ENCODE measurements at places on chromosomes 12 and 14.

DNA sequence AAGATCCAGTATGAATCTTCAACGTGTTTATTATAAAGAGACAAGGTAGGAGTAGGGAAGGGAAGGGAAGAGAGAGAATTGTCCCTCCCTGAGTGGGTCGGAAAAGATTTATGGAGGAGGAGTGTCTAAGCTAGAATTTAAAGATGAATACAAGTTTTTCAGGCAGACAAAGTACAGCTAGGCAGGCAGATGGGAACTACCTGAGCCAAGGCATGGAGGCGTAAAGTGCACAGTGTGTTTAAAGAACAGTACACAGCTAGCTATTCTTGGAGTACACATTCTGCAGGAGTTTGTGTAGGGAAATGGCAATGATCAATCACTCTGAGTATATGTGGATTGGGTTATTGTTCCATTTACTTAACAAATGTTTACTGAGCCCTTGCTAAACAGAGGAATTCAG lies 20.1 kb downstream of the PLEKHG7 start:
- no peak for DNase-seq

- no peak for DNase-seq
These were observed 102.7 kb upstream of the PLEKHA5 start for GRCh38 chr12:19026614-19027488.

GRCh38 chr12:114166362-114166761 lies 200.2 kb upstream of the RBM19 start:
- DNase-seq = peak; percentile 25

DNA sequence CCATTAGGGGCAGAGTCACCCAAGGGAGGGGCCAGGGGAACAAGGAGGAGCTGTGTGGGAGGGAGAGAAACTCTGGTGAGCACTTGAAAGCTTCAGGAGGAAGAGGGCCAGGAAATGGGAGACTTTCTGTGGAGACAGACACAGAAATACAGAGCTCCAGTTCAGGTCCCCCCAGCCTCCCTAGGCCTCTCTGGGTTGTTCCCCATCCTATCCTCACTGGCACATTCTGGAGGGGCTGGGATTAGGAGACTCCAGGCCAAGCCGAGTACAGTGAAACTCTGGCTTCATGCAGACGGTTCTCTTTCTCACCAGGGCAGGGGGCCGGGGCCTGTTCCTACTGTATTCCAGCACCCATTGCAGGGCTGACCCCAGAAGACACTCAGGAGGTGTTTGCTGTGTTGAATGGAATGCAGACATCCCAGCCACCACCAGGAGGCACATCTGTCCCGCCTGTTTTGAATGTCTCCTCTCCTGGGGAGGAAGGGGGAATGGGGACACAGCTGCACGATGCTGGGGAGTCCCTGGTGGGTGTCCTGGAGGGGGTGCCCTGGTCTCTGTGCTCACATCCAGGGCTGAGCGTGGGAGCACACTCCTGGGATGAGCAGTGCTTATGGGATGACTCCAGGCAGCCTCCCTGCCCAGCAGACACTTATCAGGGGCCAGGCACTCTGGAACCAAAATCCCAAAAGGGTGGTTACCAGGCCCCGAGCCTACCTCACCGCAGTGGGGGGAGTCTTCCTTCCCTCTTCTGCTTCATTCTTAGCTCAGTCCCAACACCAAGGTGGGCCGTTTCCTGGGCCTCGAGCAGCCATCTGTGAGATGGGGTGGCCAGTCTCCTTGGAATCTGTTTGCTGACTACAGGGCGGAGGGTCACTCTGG lies 5.5 kb upstream of the KRT84 start:
- no peak for DNase-seq

- no peak for DNase-seq
These were observed 17.8 kb upstream of the TMPRSS12 start for GRCh38 chr12:50824914-50825313.

- DNase-seq = no peak
These were observed 618.6 kb downstream of the AACS start for GRCh38 chr12:125683748-125684381.

- DNase-seq = no peak
These were observed 9.3 kb downstream of the ST8SIA1 start for GRCh38 chr12:22325218-22325617.

GRCh38 chr14:52522581-52523345 lies 29.5 kb downstream of the TXNDC16 start:
- no peak for DNase-seq

- no peak for DNase-seq
These were observed 63.1 kb upstream of the CNOT2 start for GRCh38 chr12:70180130-70180529.

GRCh38 chr14:101078892-101079221 lies 175.3 kb upstream of the RTL1 start:
- DNase-seq = no peak

DNA sequence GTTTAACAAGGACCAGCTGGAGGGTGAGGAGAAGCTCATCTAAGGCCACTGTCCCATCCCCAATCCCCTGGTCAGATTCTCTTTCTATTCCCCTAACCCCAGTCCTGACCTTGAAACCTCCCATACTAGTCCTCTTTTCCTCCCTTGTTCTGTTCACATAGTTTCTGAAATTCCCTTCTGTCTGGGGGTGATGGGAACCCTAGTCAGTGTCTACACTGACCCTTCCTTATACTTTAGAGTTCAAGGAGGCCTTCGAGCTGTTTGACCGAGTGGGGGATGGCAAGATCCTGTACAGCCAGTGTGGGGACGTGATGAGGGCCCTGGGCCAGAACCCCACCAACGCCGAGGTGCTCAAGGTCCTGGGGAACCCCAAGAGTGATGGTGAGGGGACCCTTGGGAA lies 2.4 kb downstream of the MYL6B start:
- DNase-seq = no peak

- DNase-seq = peak; percentile 20
These were observed 341.0 kb upstream of the TMEM132C start for GRCh38 chr12:127925971-127926370.

DNA sequence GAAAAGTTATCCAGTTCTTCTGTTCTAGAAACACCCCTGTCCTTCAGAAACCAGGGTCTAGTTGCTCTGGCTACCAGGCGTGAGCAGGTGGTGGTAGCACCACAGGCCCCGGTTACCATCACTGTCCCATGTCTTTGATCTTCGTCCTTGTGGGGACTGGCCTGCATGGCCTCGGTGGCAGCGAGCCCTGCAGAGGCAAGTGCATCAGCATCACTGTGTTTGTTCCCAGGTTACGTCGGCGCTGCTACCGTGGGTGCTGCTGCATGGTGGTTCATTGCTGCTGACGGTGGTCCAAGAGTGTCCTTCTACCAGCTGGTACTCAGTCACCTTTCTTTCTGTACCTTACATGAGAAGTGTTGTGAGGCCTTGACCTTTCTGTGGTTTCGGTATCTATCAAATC lies 58.9 kb downstream of the ANAPC7 start:
- DNase-seq = no peak

DNA sequence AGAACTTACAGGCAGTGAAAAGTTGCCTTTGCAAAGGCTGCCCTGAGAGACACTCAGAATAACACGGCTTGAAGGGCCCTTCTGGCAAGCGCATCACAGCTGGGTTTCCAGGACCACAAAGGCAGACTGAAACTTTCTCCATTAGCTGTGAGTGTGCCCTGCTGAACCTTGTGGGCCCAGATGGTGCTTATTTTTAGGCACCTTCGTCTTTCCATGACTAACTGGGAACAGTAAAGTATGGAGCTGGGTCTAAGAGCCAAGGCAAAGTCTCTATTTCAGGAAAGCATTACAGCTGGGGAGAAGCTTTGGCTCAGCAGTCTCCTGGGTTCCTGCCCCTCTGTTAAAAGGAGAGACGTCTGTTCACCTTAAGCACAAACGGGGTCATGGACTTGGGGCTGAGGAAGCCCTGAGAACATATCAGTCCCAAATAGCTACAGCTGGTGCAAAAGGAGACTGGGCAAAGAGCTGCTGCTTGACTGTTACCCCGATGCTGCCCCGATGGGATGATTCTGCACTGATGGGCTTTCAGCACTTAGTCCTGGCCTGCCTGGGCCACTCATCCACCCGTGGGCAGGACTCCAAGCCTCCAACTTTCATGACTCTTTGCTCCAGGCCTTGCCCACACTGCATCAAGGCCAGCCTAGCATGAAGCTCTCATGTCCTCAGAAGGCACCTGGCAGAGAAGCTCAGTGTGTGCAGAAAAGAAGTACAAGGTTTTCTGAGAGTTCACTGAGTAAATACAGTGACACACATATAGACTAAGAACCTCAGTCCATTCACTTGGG lies 248.3 kb downstream of the PHLDA1 start:
- DNase-seq = no peak

DNA sequence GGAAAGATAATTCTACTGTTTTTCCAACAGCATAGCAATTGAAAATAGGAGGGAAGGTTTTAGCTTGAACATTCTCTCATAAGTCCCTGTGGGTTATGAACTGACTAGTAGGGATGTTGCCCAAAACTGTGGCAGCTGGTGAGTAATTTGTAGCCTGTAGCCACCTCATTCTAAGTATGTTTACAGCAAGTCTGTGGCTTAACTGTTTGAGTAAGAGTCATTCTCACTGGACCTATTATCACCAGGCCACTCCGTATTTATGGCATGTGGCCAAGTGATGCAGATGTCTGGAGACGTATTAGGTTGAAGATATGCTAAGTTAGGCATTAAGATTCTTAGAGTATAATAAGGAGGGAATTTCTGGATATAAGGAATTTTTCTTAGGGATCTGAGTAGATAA lies 458.3 kb downstream of the ETNK1 start:
- no peak for DNase-seq

GRCh38 chr12:10392394-10392930 lies 2.6 kb upstream of the KLRK1 start:
- peak; percentile 73 for DNase-seq

- DNase-seq = no peak
These were observed 962 bp upstream of the KERA start for GRCh38 chr12:91058786-91059185.

DNA sequence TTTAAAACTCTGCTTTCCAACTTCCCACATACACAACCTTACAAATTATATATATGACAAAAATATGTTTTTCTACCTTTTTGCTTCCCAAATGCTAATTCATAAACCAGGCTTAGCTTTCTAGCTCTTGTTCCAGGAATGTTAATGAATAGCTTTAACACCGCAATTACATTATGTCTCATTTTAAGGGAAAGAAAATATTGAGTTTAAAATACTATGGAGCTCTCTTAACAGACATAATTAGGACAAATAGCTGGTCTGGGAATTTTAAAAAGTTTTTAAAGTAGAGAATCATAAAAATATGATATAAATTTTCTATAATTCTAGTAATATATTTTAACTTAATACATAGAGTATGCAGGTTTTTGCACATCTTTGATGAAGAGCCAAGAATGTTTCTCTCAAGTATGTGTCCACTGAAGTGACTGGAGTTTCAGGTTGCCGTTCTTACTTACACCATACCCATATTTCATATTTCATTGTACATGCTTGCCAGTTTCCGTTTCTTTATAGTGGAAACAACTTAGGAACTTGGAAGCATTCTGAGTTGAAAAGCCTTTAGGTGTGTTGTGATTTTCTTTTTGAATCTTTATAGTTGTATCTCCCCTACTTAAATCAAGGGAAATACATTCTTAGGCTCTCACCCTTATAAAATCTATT lies 90.6 kb upstream of the SLCO1C1 start:
- DNase-seq = no peak

DNA sequence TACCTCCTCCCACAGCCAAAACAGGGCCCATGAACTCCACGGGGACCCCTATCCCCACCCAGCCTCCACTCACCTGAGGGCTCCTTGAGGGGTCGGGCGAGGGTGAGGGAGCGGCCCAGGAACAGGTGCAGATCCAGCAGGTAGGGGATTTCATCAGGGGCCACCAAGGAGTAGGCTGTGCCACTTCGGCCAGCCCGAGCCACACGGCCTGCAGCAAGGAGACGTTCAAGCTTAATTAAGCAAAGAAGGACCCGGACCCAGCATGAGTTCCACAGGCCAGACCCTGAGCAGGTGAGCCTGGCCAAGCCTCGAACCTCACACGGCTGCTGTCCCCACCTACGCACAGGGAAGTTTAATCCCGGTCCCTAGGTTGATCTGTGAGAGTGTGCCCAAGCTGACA lies 15.6 kb downstream of the DDX54 start:
- DNase-seq = no peak

DNA sequence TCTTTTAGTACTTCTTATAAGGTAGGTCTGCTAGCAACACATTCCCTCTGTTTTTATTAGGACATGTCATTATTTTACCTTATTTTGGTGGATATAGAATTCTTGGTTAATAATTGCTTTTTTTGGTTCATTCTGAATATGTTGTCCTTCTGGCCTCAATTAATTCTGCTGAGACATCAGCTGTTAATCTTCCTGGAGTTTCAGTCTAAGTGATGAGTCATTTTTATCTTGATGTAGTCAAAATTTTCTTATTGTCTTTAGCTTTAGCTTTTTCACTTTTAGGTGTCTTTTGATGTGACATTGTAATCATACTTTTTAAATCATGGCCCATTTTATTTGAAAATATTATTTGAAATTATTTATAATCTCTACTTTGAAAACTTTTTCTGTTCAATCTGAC lies 104.9 kb upstream of the PMCH start:
- DNase-seq = no peak

DNA sequence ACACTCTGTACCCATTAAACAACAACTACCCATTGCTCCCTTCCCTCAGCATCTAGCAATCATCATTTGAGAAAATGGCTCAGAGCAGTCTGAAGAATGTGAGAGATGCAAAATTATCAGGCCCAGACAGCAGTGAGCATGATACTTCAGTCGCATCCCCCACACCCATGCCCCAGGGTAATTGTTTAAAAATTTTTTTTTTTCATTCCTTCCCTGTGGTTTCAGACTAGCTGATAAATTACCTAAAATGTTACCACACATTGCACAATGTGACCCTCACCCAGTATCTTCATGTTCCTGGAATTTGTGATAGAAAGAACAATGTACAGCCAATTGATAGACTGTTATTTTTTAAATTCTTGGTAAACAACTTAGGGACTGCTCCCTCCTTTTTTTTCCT lies 11.3 kb upstream of the USP15 start:
- DNase-seq = no peak

DNA sequence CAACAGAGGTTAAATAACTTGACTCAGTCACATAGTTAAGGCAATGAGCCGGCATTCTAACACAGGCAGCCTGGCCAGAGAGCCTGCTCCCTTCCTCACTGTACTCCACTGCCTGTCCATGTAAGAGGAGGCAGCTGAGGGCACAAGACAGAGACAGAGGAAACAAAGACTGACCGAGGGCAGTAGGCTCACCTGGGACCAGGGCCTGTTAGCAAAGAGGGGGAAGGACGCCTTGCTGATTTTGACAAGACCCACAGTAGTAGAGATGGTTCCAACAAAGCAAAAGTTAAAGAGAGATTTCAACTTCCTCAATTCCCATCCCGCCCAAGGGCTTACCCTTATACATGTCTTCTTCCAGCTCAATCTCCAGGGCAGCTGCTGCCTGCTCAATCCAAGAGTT lies 26.5 kb downstream of the OTUB2 start:
- no peak for DNase-seq

GRCh38 chr14:21191261-21191808 lies 35.5 kb upstream of the OR5AU1 start:
- DNase-seq = no peak

DNA sequence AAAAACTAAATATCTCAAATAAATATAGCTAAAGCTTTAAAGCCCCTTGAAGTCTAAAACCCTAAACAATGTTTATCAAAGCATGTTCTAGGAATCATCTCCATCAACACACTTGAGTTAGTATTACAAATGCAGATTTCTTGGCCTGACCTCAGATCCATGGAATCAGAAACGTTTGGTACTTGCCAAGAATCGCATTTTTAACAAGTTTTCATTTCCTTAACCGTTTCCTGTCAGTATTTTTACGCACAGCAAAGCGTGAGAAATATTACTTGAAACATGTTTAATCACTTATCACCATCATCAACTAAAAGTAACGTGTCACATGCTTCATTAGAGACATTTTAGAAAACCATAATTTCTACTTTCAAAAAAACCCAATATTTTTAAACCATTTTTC lies 9.7 kb downstream of the SLCO1C1 start:
- DNase-seq = no peak

Measured in NCI-H1092 (cell line).